ENCODE measurements at places on chromosomes 2 and 18.

GRCh38 chr2:68937346-68938055 lies 15.2 kb downstream of the GKN2 start:
- DNase-seq: no peak

GRCh38 chr2:96359866-96360265 lies 24.3 kb downstream of the NCAPH start:
- DNase-seq: no peak

DNA sequence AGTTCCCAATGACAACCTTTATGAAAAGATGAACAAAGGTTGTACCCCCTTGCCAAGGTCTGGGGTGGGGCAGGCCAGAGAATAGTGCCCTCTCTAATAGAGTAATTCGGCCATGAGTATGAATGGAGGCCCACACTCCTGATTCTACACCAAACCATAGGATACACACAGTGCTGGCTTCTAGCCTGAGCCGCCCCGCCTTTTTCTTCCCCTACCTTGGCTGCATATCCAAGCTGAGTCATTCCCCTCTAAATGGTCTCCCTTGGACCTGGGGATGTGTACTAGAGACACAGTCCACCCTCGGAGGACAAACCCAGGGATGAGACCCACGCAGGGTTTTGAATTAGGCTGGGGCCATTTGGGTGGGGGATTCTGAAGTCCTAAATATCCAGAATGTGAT lies 107.2 kb upstream of the CAPN13 start:
- no peak for DNase-seq

- DNase-seq: no peak
Measured at GRCh38 chr2:239259603-239260298, 141.1 kb downstream of the HDAC4 start.

- no peak for DNase-seq
Measured at GRCh38 chr2:207921606-207922005, 103.7 kb downstream of the PLEKHM3 start.

DNA sequence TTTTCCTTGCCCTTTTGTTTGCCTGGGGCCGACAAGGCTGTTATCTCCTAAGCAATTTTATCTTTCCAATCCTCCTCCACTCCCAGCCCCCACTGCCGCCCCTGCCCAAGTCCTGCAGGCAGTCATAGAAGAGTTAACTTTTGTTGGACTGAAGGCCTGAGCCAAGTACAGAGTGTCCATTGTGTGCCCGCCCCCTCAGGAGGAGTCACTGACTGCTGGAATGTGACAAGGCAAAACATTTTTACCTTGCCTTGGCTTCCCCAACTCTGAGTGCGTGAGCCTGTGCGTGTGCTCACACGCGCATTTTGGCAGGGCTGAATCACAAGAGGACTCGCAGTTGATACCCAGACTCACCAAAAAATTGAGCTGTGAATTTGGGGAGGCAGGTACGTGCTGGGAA lies 16.2 kb downstream of the SETBP1 start:
- DNase-seq: no peak

DNA sequence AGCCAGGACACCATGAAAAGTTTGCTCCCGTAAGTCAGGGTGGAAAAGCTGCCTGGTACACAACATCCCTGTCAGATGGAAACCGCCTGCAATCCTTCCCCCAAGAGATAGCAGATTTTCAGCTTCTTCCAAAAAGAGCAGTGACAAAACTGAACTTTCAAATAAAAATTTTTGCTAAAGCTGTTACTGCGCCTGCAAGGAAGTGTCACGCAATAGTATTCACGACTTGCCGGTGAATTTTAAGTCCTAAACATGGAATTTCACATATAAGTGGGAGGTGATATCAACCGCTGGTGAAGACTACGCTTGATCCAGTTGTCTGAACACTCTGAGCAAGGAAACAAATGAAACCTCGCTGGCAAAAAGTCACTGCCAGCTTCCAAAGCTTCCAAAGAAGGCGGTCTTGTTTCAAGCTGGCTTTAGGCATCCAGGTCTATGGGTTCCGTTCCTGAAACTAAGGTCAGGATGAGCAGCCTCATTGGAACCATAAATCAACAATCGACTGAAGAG lies 2.8 kb downstream of the COL6A3 start:
- no peak for DNase-seq

- DNase-seq: no peak
Measured at GRCh38 chr18:9884532-9885140, 1.1 kb upstream of the TXNDC2 start.

DNA sequence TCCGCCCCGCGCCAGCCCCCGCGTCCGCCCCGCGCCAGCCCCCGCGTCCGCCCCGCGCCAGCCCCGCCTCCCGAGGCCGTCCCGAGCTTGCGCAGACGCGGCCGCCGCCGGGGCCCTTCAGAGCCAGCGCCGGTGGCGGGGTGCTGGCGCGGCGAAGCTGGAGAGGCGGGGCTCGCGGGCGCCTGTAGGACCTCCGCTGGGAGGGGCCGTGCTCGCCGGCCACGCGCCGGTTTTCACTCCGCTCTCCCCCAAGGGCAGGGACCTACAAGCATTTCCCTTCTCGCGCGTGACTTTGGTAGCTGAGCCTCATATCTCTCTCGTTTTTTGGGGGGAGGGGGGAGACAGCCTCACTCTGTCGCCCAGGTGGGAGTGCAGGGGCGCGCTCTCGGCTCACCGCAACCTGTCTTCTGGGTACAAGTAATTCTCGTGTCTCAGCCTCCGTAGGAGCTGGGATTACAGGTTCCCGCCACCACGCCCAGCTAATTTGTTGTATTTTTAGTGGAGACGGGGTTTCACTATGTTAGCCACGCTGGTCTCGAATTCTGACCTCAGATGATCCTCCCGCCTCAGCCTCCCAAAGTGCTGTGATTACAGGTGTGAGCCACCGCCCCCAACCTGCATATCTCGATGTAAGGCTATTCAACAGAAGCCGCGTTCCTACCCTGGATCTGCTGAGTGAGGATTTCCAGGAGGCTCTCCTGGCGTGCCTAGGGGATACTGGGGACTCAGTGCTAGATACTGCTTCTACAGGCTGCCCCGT lies at the start of gene ZNF514:
ZNF514 (minus strand) TSS at position 159 of the 760 bp plus-strand sequence. CDS start 6,595 bp downstream, outside the sequence.
- DNase-seq: peak; percentile 64

DNA sequence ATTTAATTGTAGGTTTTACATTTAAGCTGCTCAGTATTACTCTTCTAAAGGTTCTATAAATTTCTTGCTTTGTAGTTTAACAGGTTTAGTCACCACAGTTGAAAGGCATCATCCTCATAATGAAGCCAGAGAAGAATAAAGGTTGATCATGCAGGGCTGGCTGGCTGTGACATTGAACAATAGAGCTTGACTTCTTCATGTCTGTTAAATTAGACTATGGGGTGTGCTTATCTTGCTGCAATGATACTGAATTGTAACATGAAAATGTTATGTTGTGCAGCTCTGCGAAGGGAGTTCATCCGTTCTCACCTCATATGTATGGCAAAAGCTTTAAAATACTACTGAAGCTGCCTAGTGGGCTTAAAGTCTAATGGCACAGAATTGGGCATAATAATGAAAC lies 81.8 kb downstream of the CAMKMT start:
- DNase-seq: no peak

GRCh38 chr18:3151399-3152264 lies 68.1 kb downstream of the MYOM1 start:
- peak; percentile 56 for DNase-seq

- DNase-seq: peak; percentile 92
Measured at GRCh38 chr2:37350034-37350433, 5.6 kb downstream of the QPCT start.

GRCh38 chr2:107338059-107338458 lies 452.1 kb upstream of the ST6GAL2 start:
- no peak for DNase-seq

- peak; percentile 47 for DNase-seq
Measured at GRCh38 chr2:15560140-15560987, 770 bp downstream of the NBAS start.

DNA sequence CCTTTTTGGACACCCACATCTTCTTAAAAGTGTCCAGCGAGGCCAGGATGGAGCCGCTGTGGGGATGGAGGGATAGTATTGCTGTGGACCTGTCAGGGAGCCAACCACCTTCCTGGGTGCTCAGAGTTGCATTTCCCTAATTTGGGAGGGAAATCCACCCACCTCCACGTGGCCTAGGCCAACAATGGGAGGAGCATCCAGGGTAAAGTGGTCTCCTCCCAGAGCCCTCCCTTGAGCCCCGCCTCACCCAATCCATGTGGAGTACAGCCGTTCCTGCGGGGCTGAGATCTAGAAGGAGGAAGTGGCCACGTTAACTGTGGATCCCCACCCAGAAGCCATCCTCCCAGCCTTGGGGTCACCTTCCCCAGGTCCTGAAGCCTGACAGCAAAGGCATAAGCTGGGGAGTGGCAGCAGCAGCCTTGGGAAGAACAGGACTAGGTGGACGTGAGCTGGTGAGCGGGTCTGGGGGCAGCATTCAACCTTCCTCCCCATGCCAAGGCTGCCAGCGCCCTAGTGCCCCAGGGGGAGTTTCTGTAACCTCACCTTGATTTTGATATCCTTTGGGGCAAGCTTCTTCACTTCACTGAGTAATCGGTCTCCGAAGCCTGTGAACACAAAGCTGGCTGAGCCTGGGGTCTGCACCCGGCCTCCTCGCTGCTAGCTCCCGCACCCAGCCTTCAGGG lies 6.8 kb downstream of the ACTR1B start:
- DNase-seq: no peak

DNA sequence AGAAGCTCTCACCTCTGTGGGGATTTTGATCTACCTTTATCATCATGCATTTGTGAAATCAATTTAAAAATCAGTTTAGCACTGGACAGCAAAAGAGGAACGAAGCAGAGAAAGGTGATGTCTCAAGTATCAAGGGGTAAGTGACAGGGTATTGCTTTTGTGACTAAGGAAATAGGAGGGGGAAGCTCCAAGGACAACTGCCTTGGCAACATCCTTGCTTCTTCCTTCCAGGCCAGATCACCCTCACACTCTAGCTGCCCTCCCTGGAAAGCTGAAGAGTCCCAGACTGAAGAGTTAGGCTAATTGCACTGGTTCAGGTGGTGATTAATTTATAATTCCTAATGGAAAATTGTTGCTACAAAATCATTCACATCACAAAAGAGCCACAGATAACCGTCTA lies 859.1 kb upstream of the ACVR2A start:
- no peak for DNase-seq

DNA sequence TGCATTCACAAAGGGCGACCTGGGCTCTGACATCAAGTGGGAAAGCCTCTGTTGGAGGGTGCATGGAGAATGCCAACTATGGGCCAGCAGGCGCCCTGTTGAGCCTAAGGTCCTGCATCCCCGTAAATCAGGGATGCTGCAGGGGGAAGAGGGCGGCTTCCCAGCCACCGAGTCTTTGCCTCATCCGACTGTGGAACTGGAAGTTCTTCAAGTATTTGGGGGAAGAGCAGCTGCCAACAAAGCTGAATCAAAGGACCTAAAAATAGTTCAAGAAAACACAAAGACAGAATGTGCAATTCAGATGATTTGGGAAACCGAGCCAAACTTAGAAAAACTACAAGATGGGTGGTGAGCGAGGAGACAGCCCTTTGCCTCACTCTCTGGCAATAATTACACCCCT lies 281.1 kb upstream of the MGAT5 start:
- no peak for DNase-seq

GRCh38 chr2:227388537-227389011 lies 825 bp upstream of the SCYGR1 start:
- DNase-seq: no peak

- peak; percentile 40 for DNase-seq
Measured at GRCh38 chr2:200787351-200788120, 24.2 kb upstream of the BZW1 start.

- DNase-seq: peak; percentile 41
Measured at GRCh38 chr2:169933124-169933711, 106.0 kb downstream of the UBR3 start.

GRCh38 chr2:129752686-129753085 lies 226.8 kb upstream of the RAB6C start:
- no peak for DNase-seq

- no peak for DNase-seq
Measured at GRCh38 chr2:83079007-83079406, 1380.1 kb downstream of the SUCLG1 start.

GRCh38 chr2:36702781-36703180 lies 6.3 kb downstream of the VIT start:
- no peak for DNase-seq

- DNase-seq: no peak
Measured at GRCh38 chr2:235043762-235044500, 92.1 kb downstream of the SH3BP4 start.

DNA sequence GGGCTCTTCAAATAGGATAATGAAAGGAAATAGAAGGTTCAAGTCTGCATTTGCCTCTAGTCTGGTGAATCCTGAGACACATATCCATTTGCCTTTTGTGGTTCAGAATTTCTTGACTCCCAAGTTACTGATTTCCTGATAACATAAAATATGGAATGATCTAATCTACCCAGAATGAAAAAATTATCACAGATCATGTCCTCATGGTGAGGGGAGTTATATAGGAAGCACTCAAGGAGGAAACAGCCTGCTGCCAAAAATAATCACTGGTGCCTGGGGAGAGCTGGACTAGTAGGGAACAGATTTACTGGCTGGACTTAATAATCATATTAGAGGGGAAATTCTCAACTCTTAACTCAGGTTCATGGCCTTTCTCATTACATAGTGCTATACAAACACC lies 95.5 kb upstream of the STK17B start:
- DNase-seq: no peak

- no peak for DNase-seq
Measured at GRCh38 chr2:69989009-69989408, 27.6 kb upstream of the ASPRV1 start.

- no peak for DNase-seq
Measured at GRCh38 chr2:237669283-237669627, 41.9 kb downstream of the LRRFIP1 start.

GRCh38 chr2:142325870-142326269 lies 195.1 kb upstream of the LRP1B start:
- no peak for DNase-seq

DNA sequence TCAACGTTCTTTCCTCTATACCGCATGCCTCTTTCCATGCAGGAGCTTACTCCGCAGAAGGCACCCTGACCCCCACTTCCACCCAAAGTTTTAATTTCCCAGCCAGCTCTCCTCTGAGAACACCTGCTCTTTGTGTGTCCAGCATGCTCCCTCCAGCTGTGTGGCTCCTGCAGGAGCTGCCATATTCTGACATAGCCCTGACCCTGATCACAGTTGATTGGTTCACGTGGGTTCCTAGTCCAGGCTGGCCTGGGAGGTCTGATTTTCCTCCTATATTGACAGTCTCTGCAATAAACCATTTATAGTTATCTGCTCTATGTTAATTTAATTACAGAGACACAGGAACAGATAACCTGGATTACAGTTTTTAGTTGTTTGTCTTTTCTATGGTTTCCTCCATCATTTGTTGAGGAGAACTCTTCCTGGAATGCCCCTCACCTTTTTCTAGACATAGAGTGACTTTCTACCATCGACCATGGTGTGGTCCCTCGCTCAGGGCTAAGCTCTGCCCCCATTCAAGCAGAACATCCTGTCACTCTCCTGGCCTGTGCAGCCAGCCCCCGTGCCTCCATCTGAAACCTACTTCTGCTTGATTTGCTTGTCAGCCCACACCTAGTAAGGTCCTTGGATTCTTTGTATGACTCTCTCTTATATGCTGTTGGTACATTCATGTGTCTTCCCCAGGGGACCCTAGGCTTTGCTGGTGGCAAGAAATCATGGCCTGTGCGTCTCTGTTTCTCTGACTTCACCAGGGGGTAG lies 231.5 kb downstream of the LPIN1 start:
- no peak for DNase-seq

- no peak for DNase-seq
Measured at GRCh38 chr2:140589696-140590095, 1541.1 kb downstream of the LRP1B start.

All from HT-29 (cell line).